ENCODE measurements at places on chromosomes 5 and 9.

DNA sequence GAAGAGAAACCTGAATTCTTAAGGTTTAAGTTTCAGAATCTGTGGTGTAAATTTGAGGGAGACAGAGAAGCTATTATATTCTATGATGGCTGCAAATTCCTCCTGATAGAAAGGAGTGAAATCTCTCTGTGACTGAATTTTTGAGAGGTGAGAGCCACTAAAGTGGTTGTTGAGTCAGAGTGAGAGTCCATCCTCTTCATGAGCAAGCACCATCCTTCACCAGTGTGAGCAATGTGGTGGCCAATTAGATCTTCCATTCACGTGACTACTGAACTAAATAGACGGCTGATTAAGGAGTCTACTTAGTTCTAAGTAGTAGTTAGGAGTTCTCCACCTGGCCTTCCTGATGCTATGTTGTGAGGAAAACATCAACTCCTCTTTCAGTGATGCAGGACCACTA lies 147.8 kb upstream of the CCNH start:
- DNase-seq, result no peak

GRCh38 chr9:15670246-15670645 lies 117.4 kb downstream of the CCDC171 start:
- DNase-seq, result no peak

DNA sequence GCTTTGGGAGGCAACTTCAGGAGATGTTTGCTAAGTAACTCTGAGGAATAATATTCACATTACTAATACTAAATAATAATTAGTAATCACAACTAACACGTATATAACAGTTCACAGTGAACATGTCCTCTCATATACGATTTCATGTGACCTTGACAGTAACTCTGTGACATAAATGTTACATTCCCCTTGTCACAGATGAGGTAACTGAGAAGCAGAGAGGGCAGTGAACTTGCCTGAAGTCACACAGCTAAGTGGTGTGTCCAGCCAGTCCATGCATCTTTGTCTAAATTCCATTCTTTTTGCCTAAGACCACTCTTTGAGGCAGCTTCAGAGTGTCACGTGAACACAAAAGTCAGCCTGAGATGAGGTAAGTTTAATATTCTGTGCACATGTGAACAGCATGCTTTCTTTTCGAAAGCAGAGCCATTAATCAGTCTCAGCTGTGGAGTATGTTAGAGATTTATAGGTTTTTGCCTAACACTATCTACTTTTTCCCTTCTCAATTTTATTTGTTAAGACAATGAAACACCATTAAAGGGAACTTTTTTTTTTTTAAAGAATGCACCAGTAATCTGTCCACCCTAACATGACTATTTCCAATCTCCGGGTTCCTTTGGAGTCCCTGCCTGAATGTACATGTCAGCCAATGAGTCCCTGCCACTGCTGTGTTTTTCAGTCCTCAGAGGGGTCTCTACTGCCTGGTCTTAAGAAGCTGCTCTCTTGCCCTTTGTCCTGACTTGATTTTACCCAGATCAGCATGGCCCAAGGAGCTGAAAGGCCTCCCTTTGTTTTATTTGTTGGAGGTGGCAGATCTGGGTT lies 43.5 kb downstream of the SH3PXD2B start:
- no peak for DNase-seq

GRCh38 chr5:60161340-60161934 lies 267.9 kb upstream of the PDE4D start:
- DNase-seq, result no peak

DNA sequence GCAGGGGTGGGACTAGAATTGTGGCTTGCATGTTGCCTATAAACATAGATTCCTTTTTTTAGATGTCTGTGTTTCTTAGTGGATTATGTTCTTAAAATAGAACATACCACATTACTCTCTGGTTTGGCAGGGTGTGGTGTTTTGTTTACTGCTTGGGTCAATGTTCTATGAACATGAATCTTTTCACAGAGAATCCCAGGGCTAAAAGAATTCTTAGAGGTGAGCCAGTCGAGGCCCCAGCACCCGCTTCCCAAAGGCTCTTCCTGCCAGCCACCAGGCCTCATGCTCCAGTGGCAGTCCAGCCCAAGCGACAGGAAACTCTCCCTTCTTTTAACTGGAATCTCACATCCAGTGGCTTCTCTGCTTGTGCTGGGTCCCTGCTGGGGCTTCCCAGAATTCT lies 126.6 kb downstream of the C9orf152 start:
- no peak for DNase-seq

GRCh38 chr5:56918054-56918453 lies 8.7 kb downstream of the SETD9 start:
- no peak for DNase-seq

DNA sequence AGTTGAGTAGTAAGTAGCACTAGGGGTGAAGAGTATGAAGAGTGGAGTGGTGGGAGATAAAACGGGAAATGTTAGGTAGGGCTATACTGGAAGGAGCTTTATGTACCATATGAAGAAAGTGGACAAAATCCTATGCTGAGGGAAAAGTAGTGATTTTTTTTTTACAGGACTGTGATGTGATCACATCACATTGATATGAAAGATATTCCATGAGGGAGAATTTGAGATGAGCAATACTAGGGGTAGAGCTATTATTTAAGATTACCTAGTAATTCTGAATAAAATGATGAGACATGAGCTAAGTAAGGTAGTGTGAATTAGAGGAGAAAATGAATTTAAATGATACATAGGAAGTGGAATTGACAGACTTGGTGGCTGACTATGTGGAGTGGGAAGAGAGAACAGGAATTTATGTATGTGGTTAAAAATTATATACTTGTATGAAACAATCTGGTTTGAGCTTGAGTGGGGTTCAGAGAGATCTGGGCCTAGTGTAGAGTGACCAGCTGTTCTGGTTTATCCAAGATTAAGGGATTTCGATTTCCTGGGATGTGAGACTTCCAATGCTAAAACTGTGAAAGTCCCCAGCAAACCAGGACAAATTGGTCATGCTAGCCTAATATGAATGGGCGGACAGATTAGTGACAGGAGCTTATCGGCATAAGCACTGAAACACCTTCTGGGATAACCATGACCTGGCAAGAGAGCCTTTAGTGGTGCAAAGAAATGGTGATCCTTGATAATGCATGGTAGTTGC lies 29.3 kb upstream of the STOM start:
- DNase-seq, result no peak

Data from caudate nucleus (tissue), 63 donors.